ENCODE measurements at places on chromosomes 5 and 9.
A peak's percentile ranks its signal among the peaks of the same experiment; 100 is the strongest.

- peak; percentile 65 for DNase-seq
Measured at GRCh38 chr5:113068559-113068958, 92.0 kb downstream of the DCP2 start.

DNA sequence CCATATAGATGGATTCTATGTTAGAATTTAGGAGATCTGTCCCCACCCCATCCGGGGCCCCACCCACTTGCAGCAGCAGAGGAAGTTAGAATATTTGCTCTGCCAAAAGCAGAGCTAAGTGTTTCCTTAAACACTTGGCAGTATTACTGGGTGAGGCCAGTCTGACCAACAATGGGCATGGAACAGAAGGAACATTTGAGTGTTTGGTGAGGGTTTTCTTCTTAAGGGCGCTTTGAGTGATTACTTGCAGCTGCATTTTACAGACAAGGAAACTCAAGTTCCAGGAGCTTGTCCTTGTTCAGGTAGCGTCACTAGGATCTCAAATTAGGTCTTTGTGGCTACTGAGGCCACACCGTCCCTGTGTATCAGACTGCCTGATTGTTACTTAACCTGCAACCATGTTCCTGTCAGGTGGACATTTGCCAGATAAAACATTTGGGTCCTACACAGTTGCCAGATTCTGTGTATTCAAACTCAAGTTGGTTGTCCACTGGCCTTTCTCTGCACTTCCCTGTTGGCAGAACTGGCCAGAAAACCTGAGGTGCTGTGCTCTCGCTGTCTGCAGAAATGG is 59.3 kb downstream of the SLC46A2 start:
- DNase-seq, result no peak

DNA sequence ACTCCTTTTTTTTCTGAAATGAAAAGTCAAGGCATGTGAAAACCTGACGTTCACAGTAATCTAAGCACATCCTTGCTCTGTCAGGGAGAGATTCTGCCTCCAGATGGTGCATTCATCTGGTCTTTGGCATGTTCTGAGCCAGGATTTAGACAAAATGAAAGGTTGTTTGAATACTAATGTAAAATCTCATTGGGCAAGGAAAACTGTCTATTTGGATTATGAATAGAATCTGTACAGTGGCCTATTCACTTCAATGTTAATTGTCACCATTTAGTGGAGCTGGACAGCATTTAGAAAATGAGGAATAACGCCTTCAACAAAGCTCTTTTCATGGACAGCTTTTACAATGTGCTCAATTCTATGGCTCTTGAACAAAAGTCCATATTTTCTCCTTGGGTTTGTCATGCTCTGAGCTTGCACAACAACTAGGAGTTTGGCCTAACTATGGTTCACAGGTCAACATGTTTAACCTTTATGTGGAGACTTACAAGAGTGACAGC is 28.9 kb downstream of the ARHGEF28 start:
- DNase-seq, result no peak

DNA sequence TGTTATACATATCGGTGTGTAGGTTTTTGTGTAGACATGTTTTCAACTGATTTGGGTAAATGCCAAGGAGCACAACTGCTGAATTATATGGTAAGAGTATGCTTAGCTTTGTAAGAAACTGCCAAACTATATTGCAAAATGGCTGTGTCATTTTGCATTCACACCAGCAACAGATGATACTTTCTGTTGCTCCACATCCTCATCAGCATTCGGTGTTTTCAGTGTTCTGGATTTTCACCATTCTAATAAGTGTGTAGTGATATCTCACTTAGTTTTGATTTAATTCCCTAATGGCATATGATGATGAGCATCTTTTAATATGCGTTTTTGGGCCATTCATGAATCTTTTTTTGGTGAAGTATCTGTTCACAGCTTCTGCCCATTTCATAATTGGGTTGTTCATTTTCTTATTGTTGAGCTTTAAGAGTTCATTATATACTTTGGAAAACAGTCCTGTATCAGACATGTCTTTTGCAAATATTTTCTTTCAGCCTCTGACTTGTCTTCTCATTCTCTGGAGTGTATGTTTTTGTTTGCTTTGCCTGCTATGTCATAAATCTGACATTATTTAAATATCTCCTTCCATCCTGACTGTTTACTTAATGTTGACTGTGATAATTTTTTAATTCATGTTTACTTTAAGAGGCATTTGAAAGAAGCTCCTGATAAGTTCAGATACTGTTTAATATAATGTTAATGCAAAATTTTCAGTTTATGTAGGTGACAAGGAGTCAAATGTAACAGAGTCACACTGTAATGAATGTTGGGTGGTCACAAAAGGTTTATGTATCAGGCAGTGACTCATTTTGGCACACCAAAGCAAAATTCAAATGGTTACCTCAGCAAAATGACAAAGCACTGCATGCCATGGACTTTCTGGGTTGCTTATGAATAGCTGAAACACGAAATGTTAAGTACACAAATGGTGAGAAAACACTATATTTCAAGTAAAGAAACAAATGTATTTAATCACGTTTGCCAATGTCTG is 181.1 kb upstream of the DAB2 start:
- no peak for DNase-seq

- DNase-seq, result peak; percentile 13
Measured at GRCh38 chr5:140075371-140075770, 32.3 kb upstream of the NRG2 start.

DNA sequence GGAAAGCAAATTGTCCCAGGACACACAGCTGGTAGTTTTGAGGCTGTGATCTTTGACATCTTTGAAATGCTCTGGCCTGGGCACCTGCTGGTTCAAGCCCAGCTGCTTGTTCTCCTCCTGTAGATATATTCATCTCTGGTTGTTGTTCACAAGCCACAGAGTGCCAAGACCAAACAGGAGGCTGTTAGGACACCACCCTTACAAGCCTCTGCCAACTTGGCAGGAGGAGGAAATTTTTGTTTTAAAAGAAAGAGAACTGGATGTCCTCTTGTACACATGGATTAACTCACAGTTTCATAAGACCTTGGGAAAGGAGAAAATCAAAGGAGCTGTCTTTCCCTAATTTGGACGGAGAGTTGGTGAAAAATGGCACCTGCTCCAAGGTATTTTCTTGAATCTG is 8.5 kb upstream of the ZFP62 start:
- no peak for DNase-seq

DNA sequence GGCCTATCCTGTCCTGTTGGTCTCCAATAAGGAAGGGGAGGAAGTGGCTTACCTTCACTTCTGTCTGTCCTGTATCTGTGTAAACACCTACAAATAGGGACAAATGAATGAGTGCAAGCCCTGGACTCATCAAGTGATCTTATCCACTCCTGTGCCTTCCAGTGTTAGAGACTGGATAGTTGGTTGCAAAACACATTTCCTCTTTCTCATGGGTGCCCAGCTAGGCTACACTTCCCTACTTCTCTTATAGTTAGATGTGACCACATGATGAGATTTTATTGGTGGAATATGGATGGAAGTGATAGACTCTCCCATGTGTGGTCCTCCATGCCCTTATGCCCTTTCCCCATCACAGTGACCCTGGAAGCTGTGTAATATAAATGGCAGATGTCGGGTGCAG is 16.9 kb upstream of the PFDN1 start:
- no peak for DNase-seq

GRCh38 chr5:206406-206805 is 11.5 kb downstream of the CCDC127 start:
- no peak for DNase-seq

GRCh38 chr5:82152978-82153481 is 125.1 kb downstream of the RPS23 start:
- DNase-seq, result no peak

DNA sequence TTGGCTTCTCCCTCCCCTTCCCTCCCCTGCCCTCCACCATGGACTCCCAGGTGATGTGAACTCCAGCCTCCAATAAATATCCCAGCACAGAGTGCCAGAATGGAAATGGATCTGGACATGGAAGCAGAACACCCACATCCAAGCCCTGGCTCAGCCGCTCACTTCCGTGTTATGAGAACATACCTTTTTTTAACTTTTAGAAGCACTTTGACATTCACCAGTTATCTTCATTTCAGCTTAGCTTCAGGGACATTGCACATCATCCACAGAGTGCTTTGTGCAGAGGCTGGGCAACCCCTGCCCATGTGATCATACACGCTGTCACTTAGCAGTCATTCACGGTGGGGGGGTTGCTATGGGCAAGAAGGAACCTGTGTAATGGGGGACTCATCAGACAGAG is 9.1 kb downstream of the AFAP1L1 start:
- DNase-seq, result no peak

- no peak for DNase-seq
Measured at GRCh38 chr5:99866740-99867139, 668.4 kb upstream of the FAM174A start.

GRCh38 chr9:129442803-129443511 is 177.9 kb downstream of the C9orf50 start:
- DNase-seq, result no peak
